ENCODE measurements at places on chromosomes 7 and 10.

GRCh38 chr10:77782328-77783061 is 144.1 kb downstream of the DLG5 start:
- ATAC-seq, result no peak
- no peak overlapping the region for H3K4me3 ChIP-seq
- H3K36me3 ChIP-seq, result no peaks in the 10 kb centered on the region
- no peaks in the 10 kb centered on the region for H3K4me1 ChIP-seq

GRCh38 chr10:96548589-96548988 is 34.9 kb upstream of the TLL2 start:
- H3K4me3 ChIP-seq, result no peak overlapping the region
- no peaks in the 10 kb centered on the region for H3K27me3 ChIP-seq
- H3K36me3 ChIP-seq, result peaks cover 45% of the 10 kb centered on the region
- no peak for ATAC-seq
- no peak overlapping the region for H3K27ac ChIP-seq

DNA sequence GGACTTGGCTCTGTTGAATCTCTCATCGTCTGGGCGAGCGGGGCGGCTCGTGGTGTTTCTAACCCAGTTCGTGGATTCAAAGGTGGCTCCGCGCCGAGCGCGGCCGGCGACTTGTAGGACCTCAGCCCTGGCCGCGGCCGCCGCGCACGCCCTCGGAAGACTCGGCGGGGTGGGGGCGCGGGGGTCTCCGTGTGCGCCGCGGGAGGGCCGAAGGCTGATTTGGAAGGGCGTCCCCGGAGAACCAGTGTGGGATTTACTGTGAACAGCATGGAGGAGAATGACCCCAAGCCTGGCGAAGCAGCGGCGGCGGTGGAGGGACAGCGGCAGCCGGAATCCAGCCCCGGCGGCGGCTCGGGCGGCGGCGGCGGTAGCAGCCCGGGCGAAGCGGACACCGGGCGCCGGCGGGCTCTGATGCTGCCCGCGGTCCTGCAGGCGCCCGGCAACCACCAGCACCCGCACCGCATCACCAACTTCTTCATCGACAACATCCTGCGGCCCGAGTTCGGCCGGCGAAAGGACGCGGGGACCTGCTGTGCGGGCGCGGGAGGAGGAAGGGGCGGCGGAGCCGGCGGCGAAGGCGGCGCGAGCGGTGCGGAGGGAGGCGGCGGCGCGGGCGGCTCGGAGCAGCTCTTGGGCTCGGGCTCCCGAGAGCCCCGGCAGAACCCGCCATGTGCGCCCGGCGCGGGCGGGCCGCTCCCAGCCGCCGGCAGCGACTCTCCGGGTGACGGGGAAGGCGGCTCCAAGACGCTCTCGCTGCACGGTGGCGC is at the start of gene EN2:
EN2 (plus strand) TSS at position 19 of the 767 bp plus-strand sequence; CDS start at position 268, 249 bp downstream.
- H3K4me3 ChIP-seq, result peak within 1 kb of the TSS; percentile 64
- no peaks in the 10 kb centered on the region for H3K36me3 ChIP-seq
- H3K27ac ChIP-seq, result no peak within 1 kb of the TSS

DNA sequence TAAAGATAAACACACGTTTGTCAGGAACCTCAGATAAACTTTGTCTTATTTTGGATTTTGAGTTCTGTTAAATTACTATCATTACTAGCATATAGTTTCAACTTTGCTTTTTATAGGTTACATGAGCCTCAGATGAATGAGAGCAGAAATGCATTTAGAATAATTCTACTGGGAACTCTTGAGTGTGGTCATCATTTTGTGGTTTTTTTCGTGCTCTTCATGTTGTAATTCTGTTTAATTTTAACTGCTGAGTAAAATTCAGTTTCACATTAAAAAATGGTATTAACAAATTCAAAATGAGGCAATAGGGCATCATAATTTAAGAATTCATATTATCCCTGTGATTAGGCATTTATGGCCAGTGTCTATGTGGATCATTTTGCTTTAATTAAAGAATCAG is 72.9 kb downstream of the GNAI1 start:
- no peaks in the 10 kb centered on the region for H3K4me1 ChIP-seq
- H3K4me3 ChIP-seq, result no peak overlapping the region
- H3K27ac ChIP-seq, result no peak overlapping the region
- ATAC-seq, result no peak
- H3K27me3 ChIP-seq, result no peaks in the 10 kb centered on the region

DNA sequence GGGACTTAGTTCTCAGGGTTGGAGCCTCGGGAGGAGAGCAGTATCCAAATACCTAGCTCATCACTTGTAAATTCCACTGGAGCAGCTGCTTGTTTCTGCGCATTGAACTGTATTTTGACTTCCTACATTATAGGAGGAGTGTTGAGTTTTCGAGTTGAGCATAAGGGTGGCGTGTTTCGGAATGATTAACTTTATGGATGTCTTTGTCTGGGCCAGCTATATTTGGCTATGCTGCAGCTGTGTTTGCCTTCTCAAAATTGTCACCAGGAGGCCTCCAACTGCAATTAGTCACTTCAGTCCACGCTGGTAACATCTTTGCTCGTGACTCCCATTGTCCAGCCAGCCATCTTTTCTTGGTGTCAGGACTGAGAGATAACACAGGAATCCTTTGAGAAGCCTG is 9.1 kb downstream of the CELF2 start:
- ATAC-seq, result no peak
- H3K4me1 ChIP-seq, result no peaks in the 10 kb centered on the region
- peaks cover 48% of the 10 kb centered on the region for H3K27me3 ChIP-seq

DNA sequence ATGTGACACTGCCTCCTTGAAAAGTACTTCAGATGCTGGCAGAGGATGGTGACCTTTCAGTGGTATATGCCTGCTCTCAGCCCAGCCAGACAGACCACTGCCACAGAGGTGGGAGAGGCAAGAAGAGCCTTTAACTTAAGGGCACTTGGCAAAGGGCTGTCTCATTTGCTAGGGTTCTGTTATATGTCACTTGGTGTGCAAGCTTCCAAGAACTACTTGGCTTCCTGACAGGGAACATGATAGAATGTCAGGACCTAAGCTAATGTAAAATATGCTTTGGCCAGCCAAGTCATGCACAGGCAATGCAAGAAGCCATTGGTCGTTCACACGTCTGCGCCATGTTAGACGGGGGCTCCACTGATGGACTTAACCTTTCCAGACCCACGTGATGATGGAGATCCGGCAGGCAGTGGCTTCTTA is 54.7 kb downstream of the RBM20 start:
- H3K4me1 ChIP-seq, result no peaks in the 10 kb centered on the region
- H3K27ac ChIP-seq, result no peak overlapping the region
- H3K27me3 ChIP-seq, result peaks cover 8% of the 10 kb centered on the region
- no peak for ATAC-seq
- H3K4me3 ChIP-seq, result no peak overlapping the region
- H3K36me3 ChIP-seq, result no peaks in the 10 kb centered on the region

DNA sequence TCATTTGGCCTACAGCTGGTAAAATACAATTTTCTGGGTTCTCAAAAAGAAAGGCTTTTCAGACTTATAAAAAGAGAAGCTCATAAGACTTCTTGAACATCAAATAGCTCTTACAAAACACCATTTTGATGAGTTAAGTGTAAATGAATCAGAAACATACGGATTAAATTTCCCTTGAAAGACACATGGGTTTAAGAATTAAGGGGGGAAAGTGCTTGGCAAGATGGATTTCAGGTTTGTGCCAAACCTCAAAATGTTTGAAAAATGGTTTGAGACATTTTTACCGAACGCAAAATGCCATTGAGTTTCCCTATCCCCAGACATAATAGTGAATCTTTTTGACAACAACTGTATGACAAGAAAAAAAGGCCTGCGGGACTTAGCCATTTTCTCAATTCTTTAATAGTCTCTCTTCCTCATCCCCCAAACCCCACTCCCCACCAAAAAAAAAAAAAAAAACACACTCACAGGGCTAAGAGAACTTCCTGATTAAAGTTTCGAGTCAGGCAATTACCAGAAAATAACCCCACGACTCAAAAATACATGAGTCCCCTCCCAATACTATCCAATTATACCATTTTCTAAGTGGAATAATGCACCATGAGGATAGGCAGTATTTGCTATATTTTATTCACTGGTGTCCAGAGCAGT is 260.1 kb downstream of the TRIL start:
- H3K27ac ChIP-seq, result no peak overlapping the region
- no peak for ATAC-seq

GRCh38 chr10:76115131-76115470 is 683.7 kb downstream of the LRMDA start:
- no peaks in the 10 kb centered on the region for H3K4me1 ChIP-seq
- H3K36me3 ChIP-seq, result no peaks in the 10 kb centered on the region
- peaks cover 9% of the 10 kb centered on the region for H3K27me3 ChIP-seq
- H3K27ac ChIP-seq, result no peak overlapping the region
- no peak overlapping the region for H3K4me3 ChIP-seq

GRCh38 chr7:96126382-96126781 is 195.5 kb downstream of the SLC25A13 start:
- no peaks in the 10 kb centered on the region for H3K4me1 ChIP-seq
- no peak for ATAC-seq
- H3K36me3 ChIP-seq, result peaks cover 50% of the 10 kb centered on the region

DNA sequence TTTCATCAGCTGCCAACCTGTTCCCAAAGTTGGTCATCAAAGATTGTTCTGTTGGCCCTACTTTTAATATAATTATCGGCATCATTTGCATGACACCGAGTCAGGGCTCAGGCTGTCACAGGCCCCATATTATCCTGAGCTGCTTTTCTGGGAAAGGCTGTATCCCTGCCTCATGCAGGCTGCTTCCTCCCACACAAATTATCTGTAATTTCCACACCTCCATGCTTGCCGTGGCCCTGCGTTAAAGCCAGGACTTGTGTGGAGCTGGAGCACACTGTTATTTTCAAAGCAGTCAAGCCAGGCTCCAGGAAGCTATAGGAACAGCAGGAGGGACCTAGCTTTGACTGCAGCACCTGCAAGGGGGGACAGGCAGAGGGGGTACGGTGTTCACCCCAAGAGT is 5.4 kb upstream of the ADCYAP1R1 start:
- no peaks in the 10 kb centered on the region for H3K36me3 ChIP-seq
- H3K4me3 ChIP-seq, result no peak overlapping the region
- ATAC-seq, result no peak
- no peak overlapping the region for H3K27ac ChIP-seq

GRCh38 chr10:101893510-101894120 is 50.0 kb upstream of the KCNIP2 start:
- peaks cover 45% of the 10 kb centered on the region for H3K4me1 ChIP-seq
- ATAC-seq, result no peak
- H3K27me3 ChIP-seq, result no peaks in the 10 kb centered on the region
- peaks cover 10% of the 10 kb centered on the region for H3K36me3 ChIP-seq

- no peaks in the 10 kb centered on the region for H3K4me1 ChIP-seq
- no peak overlapping the region for H3K27ac ChIP-seq
- H3K4me3 ChIP-seq, result no peak overlapping the region
- no peaks in the 10 kb centered on the region for H3K27me3 ChIP-seq
- H3K36me3 ChIP-seq, result no peaks in the 10 kb centered on the region
Measured at GRCh38 chr10:36336315-36336714, 694.2 kb upstream of the FZD8 start.

GRCh38 chr7:3107228-3107763 is 63.6 kb upstream of the CARD11 start:
- H3K27ac ChIP-seq, result no peak overlapping the region
- H3K36me3 ChIP-seq, result no peaks in the 10 kb centered on the region
- H3K4me1 ChIP-seq, result peaks cover 18% of the 10 kb centered on the region
- ATAC-seq, result no peak

Data from stimulated activated memory B cell treated with anti-CD40 and anti-IgM and Interleukin-4, amounts not matched to agents 10 μg/mL and 1 μg/mL and 100 μg/mL, for 72 hours (primary cell).